ENCODE measurements at places on chromosomes 3 and 15. TPM values are rescaled to one million over a fixed set of nuclear protein-coding genes. Genes with fewer than 3 reads are reported as not detected.

Gene MUC4
- 1.2 TPM for total RNA-seq

- no peak overlapping the region for H3K27ac ChIP-seq
- no peaks in the 10 kb centered on the region for H3K36me3 ChIP-seq
- H3K4me3 ChIP-seq, result no peak overlapping the region
- DNase-seq, result no peak
- no peaks in the 10 kb centered on the region for H3K4me1 ChIP-seq
- H3K27me3 ChIP-seq, result no peaks in the 10 kb centered on the region
Measured at GRCh38 chr3:79985816-79986215, 218.0 kb upstream of the ROBO1 start.

Gene TSEN2
- 22.0 TPM for total RNA-seq

GRCh38 chr15:78065973-78066946 lies 11.3 kb downstream of the TBC1D2B start:
- no peak for DNase-seq
- H3K27ac ChIP-seq, result no peak overlapping the region
- no peaks in the 10 kb centered on the region for H3K36me3 ChIP-seq
- H3K27me3 ChIP-seq, result no peaks in the 10 kb centered on the region
- no peak overlapping the region for H3K4me3 ChIP-seq

DNA sequence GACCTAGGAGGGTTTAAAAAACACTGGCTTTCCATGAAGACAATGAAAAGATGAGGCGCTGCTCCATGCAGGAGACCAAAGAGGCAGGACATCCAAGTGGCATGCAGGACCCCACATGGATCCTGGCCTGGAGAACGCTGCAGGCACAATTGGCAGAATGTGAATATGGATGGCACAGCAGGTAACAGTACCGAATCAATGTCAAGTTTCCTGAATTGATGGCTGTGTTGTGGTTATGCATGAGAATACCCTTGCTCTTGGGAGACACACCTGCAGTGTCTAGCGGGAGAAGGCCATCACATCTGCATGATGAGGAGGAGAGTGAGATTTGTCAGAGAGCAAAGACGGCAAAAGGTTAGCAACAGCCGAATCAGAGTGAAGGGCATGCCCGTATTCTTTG lies 74.3 kb upstream of the SEC13 start:
- peaks cover 15% of the 10 kb centered on the region for H3K4me1 ChIP-seq
- H3K27me3 ChIP-seq, result no peaks in the 10 kb centered on the region
- no peak overlapping the region for H3K27ac ChIP-seq
- DNase-seq, result peak; percentile 72
- no peaks in the 10 kb centered on the region for H3K36me3 ChIP-seq

All from H9 (cell line).